ENCODE measurements at places on chromosomes 7 and 10.

DNA sequence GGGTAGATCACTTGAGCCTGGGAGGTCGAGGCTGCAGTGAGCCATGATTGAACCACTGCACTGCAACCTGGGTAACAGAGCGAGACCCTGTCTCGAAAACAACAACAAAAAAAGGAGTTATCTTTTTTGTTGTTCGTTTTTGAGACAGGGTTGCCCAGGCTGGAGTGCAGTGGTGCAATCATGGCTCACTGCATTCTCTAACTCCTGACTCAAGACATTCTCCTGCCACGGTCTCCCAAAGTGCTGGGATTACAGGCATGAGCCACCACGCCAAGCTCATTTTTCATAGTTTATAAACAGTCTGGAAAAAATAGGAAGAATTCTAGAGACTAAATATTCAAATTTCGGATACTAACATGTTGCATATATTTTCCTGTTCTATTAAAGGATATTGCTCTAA, 29.4 kb downstream of the SFXN4 start:
- DNase-seq, result no peak

DNA sequence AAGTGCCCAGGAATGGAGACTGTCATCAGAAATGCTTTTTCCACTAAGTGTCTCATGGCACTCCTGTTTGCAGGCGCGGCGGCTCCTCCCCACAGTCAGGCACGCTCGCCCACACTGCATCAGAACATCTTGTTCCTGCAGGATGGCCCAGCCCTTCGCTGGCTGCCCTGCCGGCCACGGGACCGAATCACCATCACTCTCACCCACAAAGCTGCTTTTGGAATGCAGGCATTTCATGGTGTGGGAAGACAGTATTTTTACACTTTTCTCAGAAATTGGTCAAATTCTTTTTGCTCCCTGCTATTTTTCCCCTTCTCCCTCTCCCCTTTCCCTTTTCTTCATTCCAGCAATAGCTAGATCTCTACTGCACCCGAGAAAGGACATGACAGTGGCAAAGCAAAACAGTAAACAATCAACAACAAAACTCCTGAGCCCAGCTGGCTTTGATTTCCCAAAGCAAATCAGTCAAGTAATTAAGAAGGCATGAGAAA, 176.1 kb upstream of the TNS3 start:
- no peak for DNase-seq

DNA sequence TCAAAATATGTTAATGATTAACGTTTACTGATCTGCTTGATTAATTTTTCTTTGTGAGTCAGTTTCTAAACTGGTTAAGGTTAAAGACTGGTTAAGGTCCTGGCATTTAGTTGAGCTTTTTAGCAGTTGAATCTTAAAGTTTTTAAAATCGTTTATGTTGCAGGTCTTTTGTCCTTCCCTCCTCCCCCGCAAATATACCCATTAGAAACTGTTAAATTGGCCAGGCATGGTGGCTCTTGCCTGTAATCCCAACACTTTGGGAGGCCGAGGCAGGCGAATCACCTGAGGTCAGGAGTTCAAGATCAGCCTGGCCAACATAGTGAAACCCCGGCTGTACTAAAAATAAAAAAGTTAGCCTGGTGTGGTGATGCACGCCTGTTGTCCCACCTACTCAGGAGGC, 100.9 kb downstream of the PODXL start:
- DNase-seq, result no peak

GRCh38 chr7:37590824-37591223, 92.7 kb upstream of the GPR141 start:
- DNase-seq, result no peak

GRCh38 chr10:114753126-114753525, 68.5 kb upstream of the FHIP2A start:
- no peak for DNase-seq

- DNase-seq, result peak; percentile 17
These were observed 1023.5 kb downstream of the TYW1 start for GRCh38 chr7:68020102-68020501.

All from DMS 273 treated with DMSO at 0.1 percent for 48 hours (cell line).